ENCODE measurements at places on chromosomes 7 and 10.

GRCh38 chr10:23478570-23478969, 39.7 kb downstream of the OTUD1 start:
- no peak for DNase-seq

DNA sequence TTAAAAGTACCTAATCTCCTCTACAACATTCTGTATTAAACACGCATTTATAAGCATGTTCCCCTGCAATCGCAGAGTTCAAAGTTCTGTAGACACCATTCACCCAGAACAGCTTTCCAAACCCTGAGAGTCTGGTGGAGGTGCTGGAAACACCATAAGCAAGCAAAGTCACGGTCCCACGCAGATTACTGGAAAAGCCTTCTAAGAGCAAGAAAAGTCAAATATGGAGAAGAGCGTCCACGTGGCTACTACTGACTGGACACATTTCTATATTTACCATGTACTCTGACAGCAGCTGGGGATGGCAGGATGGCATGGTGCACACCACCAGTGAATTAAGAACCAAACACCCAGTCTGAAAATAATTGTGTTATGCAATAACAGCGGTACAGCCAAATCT, 97.7 kb downstream of the PARD3 start:
- no peak for DNase-seq

DNA sequence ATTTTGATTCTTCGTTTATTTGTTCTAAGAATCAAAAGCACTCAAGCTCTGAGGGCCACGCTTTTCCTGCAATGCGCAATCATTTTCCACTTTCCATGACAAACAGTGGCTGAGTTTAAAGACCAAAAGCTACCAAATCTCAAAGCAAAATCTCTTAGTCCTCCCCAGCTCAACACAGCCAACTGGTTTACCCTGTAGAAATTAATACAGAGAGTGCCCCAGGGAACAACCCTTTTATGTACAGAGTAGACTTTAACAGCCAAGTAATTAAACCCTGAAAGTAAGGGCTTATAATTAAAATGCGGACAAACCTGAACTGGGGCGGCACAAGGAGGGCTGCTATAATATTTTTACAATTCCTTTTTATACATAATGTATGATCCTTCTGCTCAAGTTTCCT, 53.2 kb downstream of the FAM53B start:
- DNase-seq: no peak

- no peak for DNase-seq
Measured at GRCh38 chr7:105444342-105444987, 55.7 kb upstream of the SRPK2 start.

DNA sequence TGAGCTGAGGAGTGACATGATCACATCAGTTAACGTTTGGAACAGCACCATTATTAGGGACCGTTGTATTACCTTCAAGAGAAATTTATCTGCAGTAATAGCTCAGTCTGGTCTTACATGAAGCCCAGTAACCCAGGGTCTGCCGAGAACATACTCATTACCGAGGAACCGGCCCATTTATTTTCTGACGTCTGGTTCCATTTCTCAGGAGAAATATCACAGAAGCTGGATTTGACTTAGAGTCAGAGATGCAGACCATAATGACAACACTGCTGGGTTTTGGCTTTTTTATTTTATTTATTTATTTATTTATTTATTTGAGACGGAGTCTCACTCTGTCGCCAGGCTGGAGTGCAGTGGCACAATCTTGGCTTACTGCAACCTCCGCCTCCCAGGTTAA, 163.1 kb downstream of the CCDC3 start:
- DNase-seq: no peak

DNA sequence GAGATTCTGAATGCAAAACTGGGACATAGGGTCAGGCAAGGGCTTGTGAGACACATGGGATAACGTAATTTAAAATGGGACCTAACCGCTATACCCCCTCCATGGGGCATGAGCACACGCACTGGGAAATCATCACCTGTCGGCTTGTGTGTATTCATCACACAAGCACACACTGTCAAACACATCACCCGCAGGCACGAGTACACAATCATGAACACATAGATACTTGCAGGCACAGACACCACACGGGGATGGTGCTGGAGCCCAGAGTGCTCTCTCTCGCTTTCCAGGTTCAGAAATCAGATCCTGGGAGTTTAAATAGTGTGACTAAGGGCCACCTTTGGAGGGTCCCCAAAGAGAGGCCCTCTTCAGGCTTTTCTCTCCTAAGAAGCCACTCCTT, 19.6 kb upstream of the TLX1 start:
- no peak for DNase-seq

DNA sequence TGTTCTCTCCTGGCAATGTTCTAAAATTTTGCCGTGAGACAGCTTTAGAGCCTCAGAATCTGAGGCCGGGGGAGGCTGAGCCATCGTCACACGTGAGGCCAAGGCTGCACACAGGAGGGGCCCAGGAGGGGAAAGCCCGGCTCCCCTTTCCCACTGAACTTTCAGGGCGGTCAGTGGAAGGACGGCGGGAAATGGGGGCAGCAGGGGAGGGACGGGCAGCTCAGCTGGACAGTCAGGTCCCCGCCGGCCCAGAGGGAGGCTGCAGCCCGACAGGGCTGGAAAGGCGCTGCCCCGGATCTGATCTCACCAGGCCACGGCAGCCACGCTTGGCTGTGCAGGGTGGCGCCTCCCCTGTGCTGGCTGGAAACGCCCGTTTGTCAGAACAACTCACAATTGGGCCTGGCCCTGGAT, 43.3 kb upstream of the ADGRA1 start:
- DNase-seq: no peak

DNA sequence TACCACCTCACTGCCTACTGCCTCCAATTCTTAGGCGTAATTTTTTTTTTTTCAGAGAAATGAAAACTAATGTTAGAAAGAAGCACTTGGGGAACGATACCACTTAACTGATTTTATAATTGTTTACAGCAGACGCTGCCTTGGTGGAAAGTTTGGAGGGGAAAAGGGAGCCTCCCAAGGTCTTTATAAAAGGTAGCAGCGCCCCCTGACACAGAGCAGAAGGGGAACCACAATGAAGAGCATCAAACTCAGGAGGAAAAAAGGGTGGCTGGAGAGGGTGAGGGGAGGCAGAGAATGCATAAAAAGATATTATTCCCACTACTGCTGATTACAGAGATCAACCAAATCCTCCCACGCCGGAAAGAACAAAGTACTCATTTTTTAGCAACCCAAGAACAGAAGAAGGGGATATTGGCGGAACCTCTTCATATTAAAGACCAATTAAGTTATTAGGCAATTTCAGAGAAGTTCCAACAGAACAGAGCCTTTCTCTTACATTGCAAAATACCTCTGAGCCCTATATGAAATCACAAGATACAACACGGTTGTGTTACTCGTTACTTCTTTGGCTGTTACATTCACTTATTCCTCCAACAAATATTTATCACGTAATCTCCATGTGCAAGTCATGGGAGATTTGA, 135.8 kb downstream of the TEX36 start:
- no peak for DNase-seq

GRCh38 chr7:101125989-101126650, 784 bp upstream of the SERPINE1 start:
- peak; percentile 55 for DNase-seq

DNA sequence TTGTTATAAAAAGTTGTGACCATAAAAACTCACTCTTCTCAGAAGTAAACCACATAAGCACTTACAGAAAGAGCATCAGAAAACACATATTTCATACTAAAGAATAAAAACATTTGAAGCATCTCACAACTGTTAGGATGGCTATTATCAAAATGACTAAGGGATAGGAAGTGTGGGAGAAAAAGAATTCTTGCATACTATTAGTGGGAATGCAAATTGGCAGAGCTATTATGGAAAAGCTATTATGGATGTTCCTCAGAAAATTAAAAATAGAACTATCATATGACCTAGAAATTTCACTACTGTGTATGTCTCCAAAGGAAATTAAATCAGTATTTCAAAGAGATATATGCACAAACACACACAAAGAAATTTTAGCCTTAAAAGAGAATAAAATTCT, 25.2 kb upstream of the POT1 start:
- DNase-seq: no peak

- DNase-seq: no peak
Measured at GRCh38 chr10:101226491-101227428, 2.5 kb downstream of the LBX1 start.

DNA sequence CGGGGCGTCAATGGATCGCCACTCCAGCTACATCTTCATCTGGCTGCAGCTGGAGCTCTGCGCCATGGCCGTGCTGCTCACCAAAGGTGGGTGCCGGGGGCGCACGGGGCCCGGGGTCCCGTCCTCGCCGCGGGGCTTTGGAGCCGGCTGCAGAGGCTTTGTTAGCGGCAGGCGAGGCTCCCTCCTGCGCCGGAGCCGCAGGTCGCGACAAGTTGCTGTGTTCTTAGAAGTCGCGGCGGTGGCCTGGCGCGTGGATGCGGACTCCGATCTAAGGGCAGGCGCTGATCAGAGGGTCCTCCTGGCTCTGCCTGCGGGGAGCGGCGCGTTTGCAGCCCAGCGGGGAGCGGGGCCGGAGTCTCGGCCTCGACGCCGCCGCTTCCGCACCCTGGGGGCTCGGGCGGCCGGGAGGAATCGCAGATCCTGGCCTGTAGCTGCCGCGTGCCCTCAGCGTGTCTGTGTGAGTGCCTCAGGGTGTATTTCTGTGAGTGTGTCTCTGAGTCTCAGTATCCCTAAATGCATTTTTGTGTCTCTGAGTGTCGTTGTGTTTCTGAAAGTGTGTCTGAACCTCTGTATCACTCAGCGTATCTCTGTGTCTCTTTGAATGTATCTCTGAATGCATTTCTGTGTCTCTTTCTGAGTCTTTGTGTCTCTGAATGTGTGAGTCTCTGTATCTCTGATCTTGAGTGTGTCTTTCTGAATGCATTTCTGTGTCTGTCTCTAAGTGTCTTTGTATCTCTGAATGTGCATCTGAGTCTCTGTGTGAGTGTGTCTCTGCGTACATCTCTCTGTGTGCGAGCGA, 766 bp downstream of the BAMBI start:
- DNase-seq: peak; percentile 64

- DNase-seq: no peak
Measured at GRCh38 chr10:127413326-127413725, 135.8 kb upstream of the NPS start.

Data from suppressor macrophage (primary cell).